ENCODE measurements at places on chromosomes 1 and 21.
A peak's percentile ranks its signal among the peaks of the same experiment; 100 is the strongest.

GRCh38 chr21:45470087-45470515, 65.1 kb downstream of the COL18A1 start:
- no peak for DNase-seq

GRCh38 chr1:22916471-22916820, 56.2 kb downstream of the LACTBL1 start:
- DNase-seq = no peak

GRCh38 chr1:41416552-41417334, 55.5 kb downstream of the FOXO6 start:
- DNase-seq = peak; percentile 63

GRCh38 chr1:59714219-59714618, 100.5 kb upstream of the HOOK1 start:
- no peak for DNase-seq

DNA sequence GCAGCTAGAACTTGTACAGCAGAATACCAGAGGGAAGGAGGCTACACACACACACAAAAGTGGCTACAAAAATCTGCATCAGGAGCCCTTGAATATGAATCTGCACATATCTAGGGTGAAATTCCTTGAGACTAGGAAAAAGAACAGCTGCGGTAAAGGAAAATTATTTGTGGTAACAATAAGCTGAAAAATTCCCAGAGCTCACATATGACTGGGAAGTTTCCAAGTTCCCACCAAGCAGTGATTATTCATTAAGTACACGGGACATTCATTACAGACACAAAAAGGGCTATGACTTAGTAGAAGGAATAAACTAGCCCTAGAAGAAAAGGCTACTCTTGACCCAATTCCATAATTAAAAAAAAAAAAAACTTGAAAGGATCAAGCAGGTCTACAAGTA, 149.5 kb upstream of the BACE2 start:
- peak; percentile 37 for DNase-seq

DNA sequence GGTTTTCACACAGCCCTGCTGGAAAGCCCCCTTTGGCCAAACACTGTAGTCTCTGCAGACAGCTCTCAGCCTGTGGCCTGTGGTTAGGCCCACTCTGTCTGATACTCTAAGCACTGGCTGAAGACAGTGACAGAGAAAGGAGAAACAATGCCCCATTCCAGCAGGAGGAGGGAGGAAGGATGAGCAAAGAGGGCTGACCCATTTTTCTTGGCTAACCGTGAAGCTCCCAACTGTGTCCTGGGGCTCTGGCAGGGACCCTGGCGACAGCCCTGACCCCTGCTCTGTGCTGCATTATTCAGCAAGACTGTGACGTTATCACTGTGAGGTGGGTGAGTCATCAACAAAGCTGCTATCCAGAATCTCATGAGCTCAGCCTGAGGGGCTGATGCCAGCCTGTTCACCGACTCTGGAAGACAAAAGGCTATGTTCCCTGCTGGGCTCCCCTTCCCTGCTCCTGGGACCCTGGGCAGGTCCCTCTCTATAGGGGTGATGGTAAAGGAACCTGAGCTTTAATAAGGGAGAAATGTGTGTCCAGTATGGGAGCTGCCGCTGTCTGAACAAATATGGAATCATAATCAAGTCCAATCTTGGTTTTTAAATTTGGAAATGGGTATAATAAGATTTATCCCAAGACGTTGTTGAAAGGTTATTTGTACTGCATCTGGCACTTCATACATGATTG, 107.0 kb downstream of the RHOU start:
- DNase-seq = peak; percentile 69

DNA sequence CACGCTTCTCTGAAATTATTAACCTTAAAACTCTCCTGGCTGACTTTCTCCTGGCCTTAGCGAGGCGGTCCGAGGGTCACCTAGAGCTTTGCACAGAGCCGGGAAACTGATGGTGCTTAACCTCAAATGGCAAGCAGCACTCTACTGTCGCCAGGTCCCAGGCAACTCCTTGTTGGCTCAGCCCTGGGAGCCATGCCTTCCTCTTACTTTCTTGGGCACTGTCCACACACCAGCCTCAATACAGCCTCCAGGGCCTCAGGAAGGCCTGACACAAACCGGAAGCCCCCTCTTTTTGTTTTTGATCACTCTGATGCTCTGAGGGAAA, 3.8 kb downstream of the TRABD2B start:
- no peak for DNase-seq

- no peak for DNase-seq
Observed at GRCh38 chr21:31929548-31929947, 56.7 kb downstream of the HUNK start.

- peak; percentile 24 for DNase-seq
Observed at GRCh38 chr1:24379733-24380315, 33.8 kb downstream of the STPG1 start.

- DNase-seq = no peak
Observed at GRCh38 chr1:111202366-111202706, 1.9 kb upstream of the DENND2D start.

- DNase-seq = no peak
Observed at GRCh38 chr1:16088351-16088911, 15.0 kb upstream of the FAM131C start.

DNA sequence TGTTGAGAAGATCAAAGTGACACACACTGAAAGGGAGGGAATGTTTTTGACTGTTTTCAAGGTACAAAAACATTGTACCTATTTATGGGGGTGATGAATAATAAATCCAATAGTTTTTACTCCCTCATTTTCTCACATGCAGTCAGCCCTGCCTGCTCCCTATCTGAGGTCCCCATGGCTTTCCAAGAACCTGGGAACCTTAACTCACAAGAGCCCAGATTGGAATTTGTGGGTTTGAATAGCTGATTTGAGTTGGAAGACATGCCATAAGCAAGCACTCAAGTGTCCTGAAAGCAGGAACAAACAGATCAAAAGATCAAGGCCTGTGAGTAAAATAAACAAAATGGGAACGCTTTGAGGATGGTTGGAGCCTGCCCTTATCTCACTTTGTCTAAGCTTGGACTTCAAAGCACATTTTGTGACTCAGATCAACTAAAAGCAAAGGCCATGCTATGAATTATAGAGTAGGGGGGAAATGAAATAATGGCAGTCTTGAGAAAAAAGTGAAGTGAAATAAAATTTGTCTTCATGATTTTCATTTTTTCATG, 136.6 kb downstream of the LYPLAL1 start:
- no peak for DNase-seq

DNA sequence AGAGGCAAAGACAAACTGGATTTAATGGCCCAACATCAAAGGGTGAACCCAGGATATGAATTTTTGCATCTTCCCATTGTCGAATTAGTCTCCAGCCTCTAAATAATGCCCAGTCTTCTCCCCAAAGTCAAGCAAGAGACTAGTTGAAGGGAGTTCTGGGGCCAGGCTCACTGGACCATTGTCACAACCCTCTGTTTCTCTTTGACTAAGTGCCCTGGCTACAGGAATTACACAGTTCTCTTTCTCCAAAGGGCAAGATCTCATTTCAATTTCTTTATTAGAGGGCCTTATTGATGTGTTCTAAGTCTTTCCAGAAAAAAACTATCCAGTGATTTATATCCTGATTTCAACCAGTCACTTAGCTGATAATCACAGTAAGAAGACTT, 26.5 kb downstream of the CD53 start:
- DNase-seq = no peak

- DNase-seq = peak; percentile 24
Observed at GRCh38 chr1:199029855-199030254, 391.0 kb downstream of the PTPRC start.

DNA sequence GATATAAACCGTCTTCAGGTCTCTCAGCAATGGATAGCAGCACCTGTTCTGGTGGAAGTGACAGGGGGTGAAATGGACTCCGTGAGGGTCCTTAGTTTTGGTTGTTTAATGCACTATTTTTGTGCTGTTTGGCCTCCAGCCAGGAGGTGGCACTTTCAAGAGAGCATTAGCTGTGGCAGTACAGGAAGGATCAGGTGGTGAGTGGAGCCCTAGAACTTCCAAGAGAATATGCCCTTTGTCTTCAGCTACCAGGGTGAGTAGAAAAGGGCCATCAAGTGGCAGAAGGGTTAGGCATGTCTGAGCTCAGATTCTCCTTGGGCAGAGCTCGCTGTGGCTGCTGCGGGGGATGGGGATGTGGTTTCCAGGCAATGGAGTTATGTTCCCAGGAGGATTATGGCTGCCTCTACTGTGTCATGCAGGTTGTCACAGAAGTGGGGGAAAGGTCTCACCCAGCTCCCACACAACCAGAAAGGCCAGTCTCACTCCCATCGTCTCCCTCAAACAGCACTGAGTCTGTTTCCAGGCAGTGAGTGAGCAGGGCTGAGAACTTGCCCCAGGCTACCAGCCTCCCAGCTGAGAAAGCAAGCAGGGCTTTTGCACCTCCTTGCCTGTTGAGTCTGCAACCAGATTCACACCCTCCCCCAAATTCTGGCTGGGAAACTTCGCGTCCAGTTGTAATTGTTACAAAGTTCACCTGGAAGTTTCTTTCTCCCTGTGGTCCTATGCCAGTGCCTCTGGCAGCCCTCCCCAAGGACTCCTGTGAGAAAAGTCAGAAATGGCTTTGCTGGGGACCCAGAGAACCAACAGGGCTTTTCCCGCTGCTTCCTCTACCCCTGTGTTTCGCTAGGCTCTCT, 39.1 kb upstream of the TTLL7 start:
- DNase-seq = no peak

- no peak for DNase-seq
Observed at GRCh38 chr1:245180496-245181157, 25.8 kb downstream of the KIF26B start.

DNA sequence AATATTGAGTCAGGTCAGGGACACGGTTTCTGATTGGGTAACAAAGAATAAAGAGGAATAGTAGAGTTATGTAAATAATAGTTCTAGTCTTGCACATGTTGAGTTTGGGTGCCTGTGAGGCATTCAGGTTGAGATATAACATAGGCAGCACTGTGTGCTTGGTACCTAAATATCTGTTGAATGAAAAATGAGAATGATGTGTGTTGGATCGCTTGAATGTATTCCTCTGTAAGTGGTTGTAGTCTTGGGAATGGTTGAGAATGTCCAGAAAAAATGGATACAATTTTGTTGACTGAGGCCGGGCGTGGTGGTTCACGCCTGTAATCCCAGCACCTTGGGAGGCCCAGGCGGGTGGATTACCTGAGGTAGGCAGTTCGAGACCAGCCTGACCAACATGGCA, 116.3 kb upstream of the HNRNPU start:
- no peak for DNase-seq

- DNase-seq = peak; percentile 72
Observed at GRCh38 chr1:93715529-93716126, 34.0 kb upstream of the BCAR3 start.
